Stimulated activated naive CD4-positive, alpha-beta T cell (primary cell): ENCODE measurements at places on chromosomes 1 and 21.

DNA sequence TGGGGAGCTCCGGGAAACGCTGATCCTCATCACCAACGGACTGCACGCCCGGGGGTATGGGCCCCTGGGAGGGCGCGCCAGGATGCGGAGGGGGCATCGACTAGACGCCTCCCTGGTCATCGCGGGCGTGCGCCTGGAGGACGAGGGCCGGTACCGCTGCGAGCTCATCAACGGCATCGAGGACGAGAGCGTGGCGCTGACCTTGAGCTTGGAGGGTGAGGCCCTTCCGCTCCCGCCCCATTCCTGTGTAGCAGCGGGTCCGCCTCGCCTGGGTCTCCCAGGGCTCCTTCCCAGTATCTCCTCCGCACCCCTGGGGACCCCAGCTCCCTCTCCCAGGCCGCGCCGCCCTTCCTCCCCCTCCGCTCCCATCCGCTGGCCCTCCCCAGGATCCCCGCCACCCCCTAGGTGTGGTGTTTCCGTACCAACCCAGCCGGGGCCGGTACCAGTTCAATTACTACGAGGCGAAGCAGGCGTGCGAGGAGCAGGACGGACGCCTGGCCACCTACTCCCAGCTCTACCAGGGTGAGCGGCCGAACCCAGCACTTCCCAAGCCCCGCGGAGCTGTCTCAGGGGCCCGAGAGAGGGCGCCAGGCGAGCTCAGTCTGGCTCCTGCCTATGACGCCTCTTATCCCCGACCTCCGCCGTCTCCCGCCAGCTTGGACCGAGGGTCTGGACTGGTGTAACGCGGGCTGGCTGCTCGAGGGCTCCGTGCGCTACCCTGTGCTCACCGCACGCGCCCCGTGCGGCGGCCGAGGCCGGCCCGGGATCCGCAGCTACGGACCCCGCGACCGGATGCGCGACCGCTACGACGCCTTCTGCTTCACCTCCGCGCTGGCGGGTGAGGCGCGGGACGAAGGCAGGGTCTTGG lies 5.0 kb downstream of the HAPLN2 start:
- no peak for DNase-seq

- peak; percentile 37 for DNase-seq
Observed at GRCh38 chr1:111769517-111770146, 13.9 kb downstream of the DDX20 start.

DNA sequence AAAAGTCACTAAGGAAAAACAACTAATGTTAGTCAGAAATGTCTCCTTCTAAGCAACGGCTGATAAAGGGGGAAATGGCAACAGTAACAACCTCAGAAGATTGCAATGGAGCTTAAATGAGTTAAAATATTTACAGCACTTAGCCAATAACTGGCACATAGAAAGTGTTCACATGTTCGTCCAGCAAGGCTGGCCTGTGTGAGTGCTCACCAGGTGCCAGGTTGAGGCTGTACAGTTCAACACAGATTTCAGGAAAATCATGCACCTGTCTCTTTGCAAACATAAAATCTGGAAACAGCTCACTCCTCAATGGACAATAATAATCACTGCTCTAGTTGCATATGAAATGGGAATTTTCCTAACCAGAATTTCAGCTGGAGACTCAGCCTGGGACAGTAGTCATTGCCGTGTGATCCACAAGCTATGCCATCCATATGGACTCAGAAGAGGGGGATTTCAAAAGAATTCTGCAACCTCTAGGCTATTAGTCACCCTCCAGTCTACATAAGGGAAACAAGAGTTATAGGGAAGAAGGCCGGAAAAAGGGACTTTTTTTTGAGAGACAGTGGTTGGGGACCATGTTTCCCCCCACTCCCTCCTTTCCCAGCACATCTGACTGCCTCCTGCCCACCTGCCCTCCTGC lies 68.6 kb downstream of the SYDE2 start:
- DNase-seq = no peak

- no peak for DNase-seq
Observed at GRCh38 chr1:116697548-116698243, 30.2 kb upstream of the IGSF3 start.

DNA sequence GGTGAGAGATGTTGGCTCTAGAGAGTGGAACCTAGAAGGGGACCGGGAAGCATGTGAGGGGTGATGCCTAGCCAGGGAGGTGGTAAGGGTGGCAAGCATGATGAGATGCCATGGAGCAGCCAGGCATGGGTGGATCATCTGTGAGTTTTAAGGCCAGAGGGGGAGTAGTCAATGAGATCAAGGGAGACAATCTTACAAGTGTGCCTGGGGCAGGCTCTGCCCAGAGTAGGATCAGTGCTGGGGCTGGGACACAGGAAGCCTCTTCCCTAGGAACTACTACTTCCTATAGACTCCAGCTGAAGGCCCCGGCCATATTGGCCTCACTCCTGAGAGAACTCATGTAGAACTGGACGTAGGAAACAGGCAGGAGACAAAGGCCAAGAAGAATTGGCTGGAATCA lies 192.4 kb upstream of the CSF3R start:
- no peak for DNase-seq

GRCh38 chr1:70234733-70235132 lies 13.6 kb downstream of the SRSF11 start:
- DNase-seq = no peak

DNA sequence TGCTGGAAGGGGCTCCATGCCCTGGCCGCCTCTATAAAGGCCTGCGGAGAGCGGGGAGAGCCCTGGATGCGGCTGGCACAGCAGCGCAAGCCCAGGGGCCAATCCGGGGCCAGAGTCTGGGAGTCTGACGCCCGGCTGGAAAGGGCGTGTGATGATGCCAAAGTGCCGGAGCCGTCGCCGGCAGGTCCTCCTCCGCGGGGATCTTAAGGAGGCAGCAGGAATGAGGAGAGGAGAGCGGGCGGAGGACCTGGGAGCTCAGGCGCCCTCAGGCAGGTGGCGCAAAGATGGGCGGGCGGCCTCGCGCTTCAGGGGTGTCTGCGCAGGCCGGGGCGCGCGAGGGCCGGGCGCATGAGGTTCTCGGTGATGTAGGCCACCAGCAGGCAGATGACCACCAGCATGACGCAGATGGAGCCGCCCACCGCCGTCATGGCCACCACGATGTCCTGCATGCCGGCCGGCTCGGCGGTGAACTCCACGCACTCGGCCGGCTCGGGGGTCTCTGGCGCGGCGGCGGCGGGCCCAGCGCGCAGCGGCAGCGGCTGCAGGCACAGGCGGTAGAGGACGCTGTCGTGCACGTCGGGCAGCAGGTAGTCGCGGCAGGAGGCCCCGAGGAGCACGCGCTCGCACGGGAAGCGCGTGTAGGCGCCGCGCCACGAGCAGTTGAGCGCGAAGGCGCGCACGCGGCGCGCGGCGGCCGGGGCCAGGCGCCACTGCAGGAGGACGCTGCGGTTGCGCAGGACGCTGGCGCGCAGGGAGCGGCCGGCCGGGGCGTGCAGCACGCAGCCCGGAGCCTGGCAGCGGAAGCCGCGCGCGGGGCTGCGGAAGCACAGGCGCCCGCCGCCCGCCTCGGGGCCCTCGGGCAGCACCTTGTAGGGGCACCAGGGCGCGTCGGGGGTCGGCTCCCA lies 653 bp downstream of the FNDC10 start:
- DNase-seq = peak; percentile 44

DNA sequence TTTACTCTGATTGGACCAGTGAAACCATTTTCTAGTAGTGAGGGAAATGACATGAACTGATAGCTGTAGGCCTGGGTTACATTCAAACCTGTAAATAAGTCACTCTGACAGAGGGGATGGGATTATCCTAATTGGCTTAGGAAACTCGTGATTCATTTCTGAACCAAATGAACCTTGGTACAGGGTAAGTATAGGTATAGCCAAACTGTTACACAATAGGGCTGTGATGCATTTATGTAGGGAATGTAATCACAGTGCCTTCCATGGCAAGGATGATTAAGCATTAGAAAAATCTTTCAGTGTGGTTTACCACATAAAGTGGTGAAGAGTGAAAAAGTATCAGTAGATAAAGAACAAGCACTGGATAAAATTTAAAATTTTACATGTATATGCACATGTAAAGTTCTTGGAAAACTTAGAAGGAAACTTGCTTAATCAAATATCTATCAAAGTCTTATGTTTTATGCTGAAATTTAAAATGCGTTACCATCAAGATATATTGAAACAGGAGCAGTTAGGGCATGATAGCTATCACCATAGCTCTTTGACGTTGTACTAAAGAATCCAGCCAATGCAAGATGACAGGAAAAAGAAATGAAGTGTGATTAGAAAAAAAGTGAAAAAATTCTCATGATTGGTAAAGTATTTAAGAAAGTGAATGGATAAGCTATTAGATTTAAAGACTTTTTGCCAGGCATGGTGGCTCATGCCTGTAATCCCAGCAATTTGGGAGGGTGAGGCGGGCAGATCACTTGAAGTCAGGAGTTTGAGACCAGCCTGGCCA lies 63.0 kb downstream of the RABGAP1L start:
- no peak for DNase-seq

DNA sequence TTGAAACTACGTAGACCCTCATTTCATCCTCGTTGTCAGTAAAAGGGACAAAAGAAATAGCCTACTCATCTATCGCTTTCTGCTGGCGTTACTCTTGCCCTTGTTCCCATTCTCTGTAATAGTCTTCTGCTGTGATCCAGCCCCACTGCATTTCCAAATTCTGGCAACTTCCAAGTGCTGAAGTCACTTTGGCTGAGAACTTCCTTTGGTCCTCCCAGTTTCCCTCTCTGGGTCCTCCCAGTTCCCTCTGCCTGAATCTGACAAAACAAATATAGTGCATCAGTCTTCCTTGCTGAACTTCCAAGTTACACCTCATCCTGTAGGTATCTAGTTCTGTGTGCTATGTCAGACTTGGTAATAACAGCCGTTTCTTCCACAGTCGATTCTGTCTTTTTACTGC lies 47.0 kb upstream of the PLA2G4A start:
- no peak for DNase-seq

DNA sequence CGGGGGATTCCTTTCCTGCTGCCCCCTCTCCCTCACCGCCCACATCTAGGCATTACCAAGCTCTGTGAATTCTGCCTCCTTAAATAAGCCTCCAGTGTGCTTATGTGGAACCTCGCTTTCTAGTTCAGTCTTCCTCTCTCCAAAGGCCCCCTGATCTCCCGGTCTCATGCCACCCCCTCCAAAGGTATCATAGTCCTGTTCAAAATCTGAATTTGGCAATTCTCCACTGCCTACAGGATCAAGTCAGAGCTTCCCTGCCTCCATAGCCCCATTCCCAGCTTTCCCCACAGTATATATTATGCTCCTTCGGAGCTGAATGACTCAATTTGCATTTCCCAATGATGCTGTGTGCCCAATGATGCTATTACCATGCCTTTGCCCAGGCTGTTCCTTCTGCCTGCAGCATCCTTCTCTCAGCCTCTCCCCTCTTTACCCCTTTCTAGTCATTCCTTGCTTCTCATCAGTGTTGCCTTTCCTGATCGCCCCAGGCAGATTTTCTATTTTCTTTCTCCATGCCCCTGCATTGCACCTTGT lies 1.7 kb downstream of the AZIN2 start:
- DNase-seq = no peak

GRCh38 chr1:54507033-54507870 lies 40.8 kb upstream of the ACOT11 start:
- no peak for DNase-seq

DNA sequence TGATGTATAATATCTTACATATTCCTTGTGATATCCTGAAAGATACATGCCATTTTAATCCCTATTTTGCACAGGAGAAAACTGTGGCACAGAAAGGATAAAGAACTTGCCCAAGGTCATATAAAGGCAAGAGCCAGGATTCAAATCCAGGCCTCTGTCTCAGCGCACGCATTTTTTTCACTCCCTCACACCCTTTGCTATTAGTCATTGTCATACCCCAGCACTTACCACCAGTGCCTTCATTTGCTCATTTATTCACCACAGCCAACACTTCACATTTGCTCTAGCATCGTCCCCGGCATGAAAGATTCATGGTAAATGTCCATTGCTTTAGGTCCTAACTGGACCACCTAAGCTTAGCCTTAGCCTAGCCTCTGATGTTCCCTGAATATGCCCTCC lies 14.2 kb downstream of the ALX3 start:
- DNase-seq = no peak

- no peak for DNase-seq
Observed at GRCh38 chr1:201539561-201540431, 869 bp downstream of the NAV1 start.
